ENCODE measurements at places on chromosomes 7 and 10.

GRCh38 chr7:95365151-95365550, 31.0 kb downstream of the PON3 start:
- no peaks in the 10 kb centered on the region for H3K36me3 ChIP-seq
- H3K4me1 ChIP-seq, result no peaks in the 10 kb centered on the region
- H3K4me3 ChIP-seq, result no peak overlapping the region
- DNase-seq, result no peak
- H3K27me3 ChIP-seq, result peaks cover 34% of the 10 kb centered on the region

DNA sequence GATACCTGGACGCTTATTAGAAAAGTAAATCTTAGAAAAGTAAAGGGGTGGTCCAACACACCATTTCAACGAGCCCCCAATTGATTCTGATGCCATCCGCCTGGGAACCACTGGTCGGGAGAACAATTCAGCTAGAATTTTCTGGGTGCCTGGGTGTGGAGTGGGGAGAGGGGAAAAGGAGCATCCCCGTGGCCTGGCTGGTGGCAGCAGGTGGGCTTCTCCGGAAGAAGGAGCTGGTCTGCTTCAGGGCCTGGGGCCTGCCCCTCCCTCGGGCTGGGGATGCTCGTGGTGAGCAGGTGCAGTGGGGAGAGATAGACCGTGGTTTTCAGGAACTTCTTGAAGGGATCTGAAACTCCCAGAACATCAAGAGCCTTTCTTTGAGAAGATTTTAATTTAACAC, 39.9 kb upstream of the DUSP5 start:
- peaks cover 2% of the 10 kb centered on the region for H3K36me3 ChIP-seq
- no peaks in the 10 kb centered on the region for H3K27me3 ChIP-seq
- peaks cover 40% of the 10 kb centered on the region for H3K4me1 ChIP-seq
- H3K4me3 ChIP-seq, result no peak overlapping the region
- peak overlapping the region; percentile 63 for H3K27ac ChIP-seq
- DNase-seq, result no peak

- DNase-seq, result no peak
- no peaks in the 10 kb centered on the region for H3K36me3 ChIP-seq
- peaks cover 10% of the 10 kb centered on the region for H3K27me3 ChIP-seq
Measured at GRCh38 chr10:52228556-52228955, 85.5 kb upstream of the DKK1 start.

DNA sequence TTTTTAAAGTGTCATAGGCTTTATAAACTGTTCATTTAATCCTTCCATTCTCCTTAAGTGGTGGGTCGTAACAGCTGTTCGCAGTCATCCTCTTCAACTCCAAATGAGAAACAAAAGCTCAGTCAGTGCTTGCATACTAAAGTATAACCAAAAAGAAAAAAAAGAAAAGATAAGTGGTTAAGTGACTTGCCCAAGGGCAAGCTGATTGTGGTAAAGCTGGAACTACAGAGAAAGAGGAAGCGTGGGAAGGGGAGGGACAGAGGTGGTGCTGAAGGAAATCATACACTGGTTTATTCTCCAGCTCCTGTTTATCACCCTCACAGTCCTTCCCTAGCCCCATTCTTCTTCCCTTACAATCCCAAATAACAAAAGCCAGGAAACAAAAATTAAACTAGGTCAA, 29.6 kb downstream of the IDE start:
- H3K27ac ChIP-seq, result no peak overlapping the region
- H3K4me1 ChIP-seq, result peaks cover 36% of the 10 kb centered on the region
- peaks cover 3% of the 10 kb centered on the region for H3K36me3 ChIP-seq
- H3K4me3 ChIP-seq, result no peak overlapping the region
- DNase-seq, result no peak

DNA sequence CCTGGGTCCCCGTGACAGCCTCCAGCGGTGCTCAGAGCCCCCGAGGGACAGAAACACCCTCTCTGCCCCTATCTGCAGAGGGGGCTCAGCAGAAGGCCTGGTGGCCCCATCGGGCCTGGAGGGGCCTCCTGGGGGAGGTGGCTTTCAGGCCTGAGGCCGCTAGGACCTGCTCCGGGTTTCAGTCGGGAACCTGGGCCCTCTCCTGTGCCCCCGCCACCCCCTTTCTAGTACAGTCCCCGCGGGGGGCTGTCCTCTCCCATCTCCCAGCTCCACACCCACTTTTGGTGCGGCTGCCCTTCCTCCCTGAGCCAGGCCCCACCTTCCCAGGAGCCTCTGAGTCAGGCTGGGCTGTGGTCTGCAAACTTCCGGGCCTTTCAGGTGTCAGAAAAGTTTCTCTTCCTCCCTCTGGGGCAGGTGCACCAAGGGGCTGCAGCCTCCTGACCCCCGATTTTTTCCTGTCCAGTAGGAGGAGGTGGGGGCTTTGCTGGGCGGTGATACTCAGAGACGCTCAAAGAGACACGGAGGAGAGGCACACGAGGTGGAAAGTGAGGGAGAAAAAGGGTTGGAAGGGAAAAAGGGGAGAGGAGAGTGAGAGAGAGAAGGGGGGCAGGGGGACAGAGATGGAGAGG, 692 bp downstream of the CARD11 start:
- H3K36me3 ChIP-seq, result peaks cover 28% of the 10 kb centered on the region
- peak overlapping the region; percentile 91 for H3K27ac ChIP-seq
- H3K27me3 ChIP-seq, result no peaks in the 10 kb centered on the region
- H3K4me3 ChIP-seq, result peak overlapping the region; percentile 95

GRCh38 chr7:127793582-127793981, 141.6 kb downstream of the SND1 start:
- no peak overlapping the region for H3K27ac ChIP-seq
- no peak overlapping the region for H3K4me3 ChIP-seq
- peaks cover 66% of the 10 kb centered on the region for H3K4me1 ChIP-seq
- no peaks in the 10 kb centered on the region for H3K27me3 ChIP-seq

DNA sequence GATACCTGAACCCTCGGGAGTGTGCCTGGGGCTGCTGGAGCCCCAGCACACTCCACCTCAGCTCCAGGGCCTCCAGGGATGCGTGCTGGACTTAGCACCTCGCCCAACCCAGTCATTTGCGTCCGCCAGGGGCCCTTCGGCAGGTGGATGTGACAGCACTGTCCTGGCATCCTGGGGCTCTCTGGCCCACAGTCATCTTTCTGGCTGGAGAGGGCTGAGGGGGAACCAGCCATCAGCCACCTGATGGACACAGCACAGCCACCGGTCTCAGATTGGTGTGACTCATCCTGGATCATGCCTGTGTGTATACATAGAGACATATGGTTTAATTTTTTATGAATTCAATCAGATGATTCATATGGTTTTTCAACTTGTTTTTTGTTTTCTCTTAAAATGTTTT, 11.1 kb downstream of the ZNF775 start:
- H3K4me3 ChIP-seq, result no peak overlapping the region
- H3K27me3 ChIP-seq, result no peaks in the 10 kb centered on the region
- H3K27ac ChIP-seq, result no peak overlapping the region
- H3K36me3 ChIP-seq, result no peaks in the 10 kb centered on the region

DNA sequence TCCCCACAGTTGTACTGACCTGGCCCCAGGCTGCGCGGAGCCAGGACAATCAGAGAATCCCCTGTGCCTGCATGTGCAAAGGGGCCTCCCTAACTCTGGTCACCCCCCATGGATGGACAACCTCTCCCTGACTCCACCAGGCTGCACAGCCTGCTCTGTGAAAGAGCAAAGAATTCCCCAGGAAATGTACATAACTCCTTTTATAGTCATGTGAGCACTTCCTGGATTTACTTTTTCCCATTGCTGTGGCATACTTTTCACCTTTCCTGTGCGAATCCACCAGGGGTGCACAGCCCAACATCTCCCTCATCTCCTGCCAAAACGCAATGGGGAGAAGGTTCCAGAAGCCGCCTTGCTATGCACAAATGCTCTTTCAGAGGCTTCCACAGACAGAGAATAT, 27.9 kb downstream of the FGFR2 start:
- H3K36me3 ChIP-seq, result no peaks in the 10 kb centered on the region
- no peak overlapping the region for H3K27ac ChIP-seq
- DNase-seq, result no peak

DNA sequence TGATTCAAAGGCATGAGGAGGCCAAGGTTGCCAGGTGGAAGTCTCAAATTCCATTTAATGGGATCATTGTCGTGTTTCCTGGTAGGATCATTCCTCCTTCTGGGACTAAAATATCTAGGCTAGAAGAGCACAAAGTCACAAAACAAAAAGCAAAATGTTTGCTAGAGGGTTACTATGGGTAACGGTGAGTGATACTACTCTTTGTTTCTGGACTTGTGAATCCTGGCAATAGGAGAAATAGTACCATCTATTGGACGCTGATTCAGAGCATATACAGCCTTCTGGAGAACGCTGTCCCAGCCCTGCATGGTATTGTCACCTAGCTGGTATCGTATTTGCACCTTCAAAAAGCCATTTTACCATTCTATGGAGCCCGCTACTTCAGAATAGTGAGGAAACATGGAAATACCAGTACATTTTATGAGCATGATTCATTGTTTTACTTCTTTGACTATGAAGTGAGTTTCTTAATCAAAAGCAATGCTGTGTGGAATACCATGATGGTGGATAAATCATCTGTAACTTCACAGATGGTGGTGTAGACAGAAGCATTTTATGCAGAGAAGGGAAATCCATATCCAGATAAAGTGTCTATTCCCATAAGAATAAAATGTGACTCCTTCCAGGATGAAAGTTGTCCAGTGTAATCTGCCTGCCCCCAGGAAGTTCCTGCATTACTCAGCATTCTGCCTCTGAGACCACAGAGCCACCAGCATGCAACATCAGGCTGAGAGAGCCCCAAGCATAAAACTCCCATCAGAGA, 361.0 kb downstream of the ETV1 start:
- no peaks in the 10 kb centered on the region for H3K4me1 ChIP-seq
- H3K36me3 ChIP-seq, result no peaks in the 10 kb centered on the region
- H3K27ac ChIP-seq, result no peak overlapping the region
- H3K4me3 ChIP-seq, result no peak overlapping the region
- H3K27me3 ChIP-seq, result no peaks in the 10 kb centered on the region

GRCh38 chr7:112124061-112124766, 82.0 kb downstream of the DOCK4 start:
- H3K4me1 ChIP-seq, result no peaks in the 10 kb centered on the region
- H3K27me3 ChIP-seq, result peaks cover 27% of the 10 kb centered on the region
- H3K27ac ChIP-seq, result no peak overlapping the region
- DNase-seq, result no peak
- no peaks in the 10 kb centered on the region for H3K36me3 ChIP-seq

DNA sequence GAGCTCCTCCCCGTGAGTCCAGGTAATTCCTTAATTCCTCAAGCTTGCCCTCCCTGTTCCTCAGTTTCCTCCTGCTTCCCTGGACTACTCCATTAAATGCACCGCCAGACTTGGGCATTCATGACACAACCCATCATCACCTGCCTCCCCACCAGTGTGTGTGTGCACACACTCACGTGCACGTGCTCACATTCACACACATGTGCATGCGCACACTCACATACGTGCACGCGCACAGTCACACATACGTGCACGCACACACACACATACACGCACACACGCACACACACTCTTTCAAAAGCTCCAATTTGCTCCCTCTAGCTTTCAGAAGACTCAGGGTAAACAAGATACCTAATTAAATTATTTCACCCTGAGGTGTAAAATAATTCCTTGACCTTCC, 216.7 kb downstream of the FAM107B start:
- H3K27ac ChIP-seq, result peak overlapping the region; percentile 97
- H3K36me3 ChIP-seq, result peaks cover 32% of the 10 kb centered on the region
- no peaks in the 10 kb centered on the region for H3K27me3 ChIP-seq
- H3K4me1 ChIP-seq, result peaks cover 92% of the 10 kb centered on the region
- no peak for DNase-seq
- H3K4me3 ChIP-seq, result peak overlapping the region; percentile 66

DNA sequence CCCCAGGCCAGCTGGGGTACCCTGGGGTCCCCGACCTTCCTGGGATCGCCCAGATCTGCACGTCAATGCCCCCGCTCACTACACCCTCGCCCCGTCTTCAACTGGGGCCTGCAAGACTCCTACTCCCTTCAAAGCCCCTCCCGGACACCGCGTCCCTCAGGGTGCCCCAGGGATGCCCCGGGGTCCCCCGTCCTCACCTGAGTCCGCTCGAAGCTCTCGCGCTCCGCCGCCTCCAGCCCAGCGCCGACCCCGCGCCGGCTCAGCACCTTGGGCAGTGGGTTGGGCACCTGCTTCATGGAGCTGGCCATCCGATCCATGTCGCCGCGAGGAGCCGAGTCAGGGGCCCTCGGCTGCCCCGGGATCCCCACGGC, at the start of gene HIP1:
HIP1 (minus strand) TSS at position 338 of the 371 bp plus-strand sequence; CDS start at position 317, 21 bp downstream.
- no peak for DNase-seq
- H3K27ac ChIP-seq, result peak within 1 kb of the TSS; percentile 92
- H3K4me1 ChIP-seq, result peaks cover 32% of the 10 kb centered on the region
- no peaks in the 10 kb centered on the region for H3K27me3 ChIP-seq
- peaks cover 7% of the 10 kb centered on the region for H3K36me3 ChIP-seq

- no peak overlapping the region for H3K4me3 ChIP-seq
- no peak overlapping the region for H3K27ac ChIP-seq
- H3K4me1 ChIP-seq, result no peaks in the 10 kb centered on the region
- H3K36me3 ChIP-seq, result no peaks in the 10 kb centered on the region
- no peaks in the 10 kb centered on the region for H3K27me3 ChIP-seq
Measured at GRCh38 chr7:75847707-75848106, 31.1 kb upstream of the RHBDD2 start.

- DNase-seq, result no peak
- H3K4me3 ChIP-seq, result no peak overlapping the region
- H3K36me3 ChIP-seq, result peaks cover 55% of the 10 kb centered on the region
- H3K27me3 ChIP-seq, result no peaks in the 10 kb centered on the region
- H3K27ac ChIP-seq, result peak overlapping the region; percentile 9
Measured at GRCh38 chr7:2943851-2944601, 99.6 kb downstream of the CARD11 start.

GRCh38 chr7:134827436-134827835, 48.0 kb downstream of the CALD1 start:
- no peak for DNase-seq
- peaks cover 48% of the 10 kb centered on the region for H3K27me3 ChIP-seq
- no peaks in the 10 kb centered on the region for H3K4me1 ChIP-seq
- peaks cover 3% of the 10 kb centered on the region for H3K36me3 ChIP-seq

DNA sequence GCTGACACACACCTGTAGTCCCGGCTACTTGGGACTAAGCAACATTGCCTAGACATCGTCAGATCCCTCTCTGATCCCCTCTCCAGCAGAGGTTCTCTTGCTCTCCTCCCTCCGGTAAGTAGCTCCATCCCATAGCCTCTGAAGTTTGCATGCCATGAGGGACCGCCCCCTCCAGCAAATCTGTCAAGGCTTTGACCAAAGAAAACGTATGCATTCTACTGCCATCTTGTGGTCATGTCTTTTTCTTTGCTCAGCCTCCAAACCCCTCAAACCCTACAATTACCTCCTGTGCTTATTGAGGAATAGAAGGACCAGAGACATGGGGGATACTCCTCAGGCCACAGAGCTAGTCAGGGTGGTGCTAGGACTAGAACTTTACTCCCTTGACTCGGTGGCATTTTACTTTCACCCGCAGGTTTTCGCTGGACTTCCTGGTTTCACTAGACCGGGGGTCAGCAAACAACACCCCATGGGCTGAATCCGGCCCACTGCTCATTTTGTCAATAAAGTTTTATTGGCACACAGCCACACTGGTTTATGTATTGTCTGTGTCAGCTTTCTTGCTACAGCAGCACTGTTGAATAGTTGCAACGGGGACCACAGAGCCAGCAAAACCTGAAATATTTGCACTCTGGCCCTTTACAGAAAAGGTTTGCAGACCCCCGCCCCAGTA, 202.6 kb upstream of the FOXK1 start:
- no peak for DNase-seq
- no peak overlapping the region for H3K4me3 ChIP-seq
- H3K27ac ChIP-seq, result no peak overlapping the region
- peaks cover 5% of the 10 kb centered on the region for H3K4me1 ChIP-seq
- no peaks in the 10 kb centered on the region for H3K36me3 ChIP-seq

GRCh38 chr7:50640779-50641178, 75.6 kb upstream of the DDC start:
- no peaks in the 10 kb centered on the region for H3K36me3 ChIP-seq
- H3K4me3 ChIP-seq, result no peak overlapping the region
- no peak for DNase-seq
- H3K4me1 ChIP-seq, result no peaks in the 10 kb centered on the region
